ENCODE measurements at places on chromosomes 5 and 9.

- no peak for DNase-seq
These were observed 1000.5 kb downstream of the PTPRD start for GRCh38 chr9:9612270-9612669.

GRCh38 chr5:133728475-133728874, 116.1 kb upstream of the FSTL4 start:
- DNase-seq, result no peak

DNA sequence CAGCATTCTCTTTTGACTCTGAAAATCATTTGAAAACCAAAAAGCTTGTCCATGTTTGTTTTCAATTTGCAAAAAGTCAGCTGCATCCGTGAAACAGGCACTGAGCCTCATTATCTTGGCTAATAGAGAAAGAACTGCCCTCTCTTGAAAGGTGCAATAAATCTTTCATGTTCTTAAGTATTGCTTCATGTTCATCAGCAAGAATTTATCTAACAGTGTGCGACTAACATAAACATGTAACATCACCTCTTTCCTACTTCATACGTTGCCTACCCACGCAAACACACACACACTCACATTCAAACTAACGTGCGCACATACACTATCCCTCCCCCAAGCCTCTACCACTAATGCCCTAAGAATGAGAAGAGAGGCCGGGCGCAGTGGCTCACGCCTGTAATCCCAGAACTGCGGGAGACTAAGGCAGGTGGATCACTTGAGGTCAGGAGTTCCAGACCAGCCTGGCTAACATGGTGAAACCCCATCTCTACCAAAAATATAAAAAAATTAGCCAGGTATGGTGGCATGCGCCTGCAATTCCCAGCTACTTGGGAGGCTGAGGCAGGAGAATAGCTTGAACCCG, 629.7 kb upstream of the ZNF608 start:
- DNase-seq, result no peak

DNA sequence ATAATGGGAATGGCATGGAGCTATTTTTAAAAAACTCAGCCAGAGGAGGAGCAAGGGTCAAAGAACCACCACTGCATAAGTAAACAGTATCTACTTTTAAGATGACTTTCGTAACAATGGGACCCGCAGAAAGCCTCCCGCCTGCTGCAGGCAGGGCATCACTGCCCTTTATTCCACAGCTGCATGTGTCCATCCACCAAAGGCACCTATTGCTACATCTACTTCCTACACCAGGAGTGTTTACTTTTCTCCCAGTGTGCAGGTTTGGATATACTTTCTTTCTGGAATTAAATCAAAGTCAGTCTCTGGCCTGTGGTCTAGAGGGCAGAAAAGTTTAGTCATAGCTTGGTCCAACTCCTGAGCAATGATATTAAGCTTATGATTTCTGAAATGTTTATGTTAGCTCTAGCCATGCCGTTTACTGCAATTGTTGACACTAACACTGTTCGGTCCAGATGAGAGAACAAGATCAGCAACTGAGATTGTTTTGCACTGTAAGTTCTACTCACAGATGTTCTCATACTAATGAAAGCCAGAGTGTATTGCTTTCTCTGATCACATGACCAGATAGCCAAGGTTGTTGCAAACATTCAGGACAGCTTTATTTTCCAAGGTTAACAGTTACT, 391.5 kb downstream of the FGF10 start:
- DNase-seq, result no peak

- DNase-seq, result no peak
These were observed 119.1 kb downstream of the MAPKAP1 start for GRCh38 chr9:125587819-125588460.

DNA sequence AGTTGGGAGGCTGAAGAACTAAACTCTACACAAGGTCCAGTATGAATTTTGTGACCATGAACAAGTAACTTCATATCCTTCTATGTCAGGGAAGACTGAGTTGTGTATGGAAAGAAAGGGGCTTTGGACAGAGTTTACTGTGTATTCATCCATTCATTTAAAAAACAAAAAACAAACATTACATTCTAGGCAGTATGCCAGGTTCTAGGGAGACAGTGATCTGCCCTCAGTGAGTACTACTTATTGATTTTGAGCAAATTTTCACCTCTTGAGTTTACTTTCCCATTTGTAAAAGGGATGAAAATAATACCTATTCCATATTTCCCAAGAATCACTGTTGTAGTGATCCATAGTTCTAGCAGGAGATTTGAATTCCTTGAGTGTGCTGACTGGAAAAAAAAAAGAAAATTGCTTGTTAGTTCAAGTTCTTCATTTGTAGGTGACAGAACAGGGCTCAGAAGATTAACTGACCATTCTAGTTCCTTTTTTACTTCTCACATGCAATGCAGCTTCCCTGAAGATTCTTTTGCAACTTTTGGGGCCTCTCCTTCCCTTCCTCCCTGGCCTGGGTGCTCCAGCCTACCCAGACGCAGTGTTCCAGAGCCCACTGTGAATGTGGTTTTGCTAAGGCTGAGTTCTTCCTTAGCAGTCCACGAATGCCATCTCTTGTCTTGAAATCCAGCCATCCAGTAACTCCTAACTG, 2.6 kb upstream of the GAPVD1 start:
- DNase-seq, result no peak

GRCh38 chr5:119417891-119418605, 34.2 kb upstream of the HSD17B4 start:
- no peak for DNase-seq

DNA sequence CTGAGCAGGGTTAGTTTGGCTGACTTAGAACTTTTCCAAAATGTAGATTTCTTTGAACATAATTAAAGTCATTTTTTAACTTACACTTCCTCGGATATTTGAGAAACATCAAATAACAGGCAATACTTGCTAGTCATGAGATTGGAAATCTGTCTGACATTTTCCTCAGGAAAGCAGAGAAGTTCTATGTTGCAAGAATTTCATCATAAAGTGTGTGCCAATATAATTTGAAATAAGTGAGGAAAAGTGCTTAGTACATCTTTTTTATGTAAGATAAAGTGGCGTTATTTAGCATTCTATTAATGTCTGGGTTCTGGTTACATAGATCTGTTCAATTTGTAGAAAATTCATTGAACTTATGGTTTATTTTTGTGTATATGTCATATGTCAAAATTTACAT, 48.7 kb upstream of the C5orf47 start:
- DNase-seq, result no peak

- no peak for DNase-seq
These were observed 4.1 kb downstream of the CCDC127 start for GRCh38 chr5:213803-214395.

GRCh38 chr5:68709239-68709638, 384.6 kb upstream of the SLC30A5 start:
- DNase-seq, result no peak

- no peak for DNase-seq
These were observed 63.3 kb upstream of the SLCO6A1 start for GRCh38 chr5:102561894-102562760.

DNA sequence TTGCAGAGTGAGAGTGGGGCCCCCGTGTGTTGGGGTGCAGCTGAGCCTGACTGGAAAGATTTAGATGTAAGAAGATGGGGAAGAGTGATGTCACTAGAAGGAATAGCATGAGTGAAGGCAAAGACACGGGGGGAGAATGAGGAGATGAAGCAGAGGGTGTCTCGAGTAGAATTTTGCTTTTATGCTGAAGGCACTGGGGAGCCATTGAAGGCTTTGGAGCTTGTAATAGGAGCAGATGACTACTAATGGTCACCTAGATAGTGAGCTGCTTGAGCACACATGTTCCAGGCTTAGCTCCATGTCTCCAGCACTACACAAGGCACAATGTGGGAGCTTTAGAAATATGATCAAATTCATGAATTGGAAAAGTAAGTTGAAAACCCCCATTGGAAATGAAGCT, 32.1 kb downstream of the COL15A1 start:
- DNase-seq, result no peak

GRCh38 chr9:21608200-21608599, 126.1 kb upstream of the IFNE start:
- DNase-seq, result no peak

GRCh38 chr5:152995214-152995725, 495.2 kb upstream of the GRIA1 start:
- no peak for DNase-seq

DNA sequence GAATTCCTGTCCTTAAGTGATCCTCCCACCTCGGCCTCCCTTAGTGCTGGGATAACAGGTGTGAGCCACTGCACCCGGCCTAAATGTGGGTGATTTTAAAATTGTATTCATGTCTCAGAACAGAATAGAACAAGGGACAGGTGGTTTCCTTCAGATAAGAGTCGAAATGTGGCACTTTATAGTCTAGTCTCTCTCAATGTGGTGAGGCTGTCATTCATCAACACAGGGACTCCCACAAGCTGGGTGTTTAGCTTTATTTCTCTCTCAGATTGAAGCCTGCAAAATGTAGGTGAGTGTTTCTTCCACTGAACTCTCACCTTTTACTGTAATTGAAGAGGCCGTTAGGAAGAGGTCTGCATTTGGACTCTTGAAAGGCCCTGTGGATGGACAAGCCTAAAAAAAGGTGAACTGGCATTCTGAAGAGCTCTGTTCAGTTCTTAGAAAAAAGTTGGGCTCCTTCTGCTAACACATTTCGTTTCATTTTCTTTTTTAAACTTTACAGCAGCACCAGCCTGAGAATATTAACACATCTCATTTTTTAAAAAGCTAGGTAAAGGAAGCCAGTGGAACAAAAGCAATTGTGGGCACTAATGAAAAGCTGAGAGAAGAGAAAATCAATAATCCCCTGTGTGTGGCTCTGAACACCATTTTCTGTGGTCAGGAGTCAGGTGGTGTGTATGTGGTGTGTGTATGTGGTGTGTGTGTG, 126.2 kb upstream of the SLC28A3 start:
- DNase-seq, result no peak

DNA sequence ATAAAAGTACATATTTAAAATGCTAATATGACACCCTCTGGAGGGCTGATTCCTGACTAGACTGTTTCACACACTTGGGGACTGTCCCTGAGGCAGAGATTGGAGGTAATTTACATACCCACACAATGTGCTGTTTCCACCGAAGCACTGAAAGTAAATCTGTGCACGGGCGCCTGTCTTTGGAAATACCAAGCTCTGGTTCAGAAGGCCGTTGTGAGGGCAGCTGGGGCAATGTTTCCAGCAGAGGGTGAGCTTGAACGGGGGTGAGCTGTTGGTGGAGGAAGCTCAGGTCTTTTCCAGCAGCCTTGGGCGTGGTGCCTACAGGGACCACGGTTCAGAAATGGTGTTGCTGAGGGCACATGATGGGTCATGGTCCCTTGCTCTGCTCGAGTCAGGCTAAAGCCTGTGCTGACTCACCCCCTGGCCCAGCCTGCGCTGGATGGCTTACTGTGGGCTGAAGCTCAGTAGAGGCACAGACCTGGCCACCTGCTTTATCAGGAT, 25.8 kb upstream of the HMCN2 start:
- no peak for DNase-seq

DNA sequence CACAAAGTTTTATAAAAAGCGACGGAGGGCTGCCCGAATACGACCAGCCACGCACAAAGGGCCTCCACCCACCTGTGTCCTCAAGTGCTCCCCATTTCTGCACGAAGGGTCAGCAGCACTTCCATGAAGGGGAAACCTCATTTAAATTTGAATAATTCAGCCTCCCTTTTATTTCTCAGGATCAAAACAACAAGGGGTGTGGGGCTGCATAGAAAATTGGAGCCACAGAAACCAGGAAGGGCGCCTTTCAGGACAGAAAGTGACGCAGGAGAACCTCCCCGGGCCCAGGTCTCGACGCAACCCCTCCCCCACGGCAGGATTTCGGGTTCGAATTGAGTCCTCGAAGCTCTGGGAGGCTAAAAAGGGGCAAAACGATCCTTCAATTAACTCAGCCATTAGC, 2.1 kb downstream of the NRARP start:
- no peak for DNase-seq

DNA sequence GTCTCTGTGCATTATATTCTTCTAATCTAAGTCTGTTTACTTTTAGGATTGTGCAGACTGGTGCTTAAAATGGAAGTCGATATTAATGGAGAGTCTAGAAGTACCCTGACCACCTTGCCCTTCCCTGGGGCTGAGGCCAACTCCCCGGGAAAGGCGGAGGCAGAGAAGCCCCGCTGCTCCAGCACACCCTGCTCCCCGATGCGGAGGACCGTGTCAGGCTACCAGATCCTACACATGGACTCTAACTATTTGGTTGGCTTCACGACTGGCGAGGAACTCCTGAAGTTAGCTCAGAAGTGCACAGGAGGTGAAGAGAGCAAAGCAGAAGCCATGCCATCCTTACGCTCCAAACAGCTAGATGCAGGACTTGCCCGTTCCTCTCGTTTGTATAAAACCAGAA, 17.3 kb downstream of the MACIR start:
- no peak for DNase-seq

GRCh38 chr9:129482521-129483414, 138.1 kb downstream of the C9orf50 start:
- no peak for DNase-seq

DNA sequence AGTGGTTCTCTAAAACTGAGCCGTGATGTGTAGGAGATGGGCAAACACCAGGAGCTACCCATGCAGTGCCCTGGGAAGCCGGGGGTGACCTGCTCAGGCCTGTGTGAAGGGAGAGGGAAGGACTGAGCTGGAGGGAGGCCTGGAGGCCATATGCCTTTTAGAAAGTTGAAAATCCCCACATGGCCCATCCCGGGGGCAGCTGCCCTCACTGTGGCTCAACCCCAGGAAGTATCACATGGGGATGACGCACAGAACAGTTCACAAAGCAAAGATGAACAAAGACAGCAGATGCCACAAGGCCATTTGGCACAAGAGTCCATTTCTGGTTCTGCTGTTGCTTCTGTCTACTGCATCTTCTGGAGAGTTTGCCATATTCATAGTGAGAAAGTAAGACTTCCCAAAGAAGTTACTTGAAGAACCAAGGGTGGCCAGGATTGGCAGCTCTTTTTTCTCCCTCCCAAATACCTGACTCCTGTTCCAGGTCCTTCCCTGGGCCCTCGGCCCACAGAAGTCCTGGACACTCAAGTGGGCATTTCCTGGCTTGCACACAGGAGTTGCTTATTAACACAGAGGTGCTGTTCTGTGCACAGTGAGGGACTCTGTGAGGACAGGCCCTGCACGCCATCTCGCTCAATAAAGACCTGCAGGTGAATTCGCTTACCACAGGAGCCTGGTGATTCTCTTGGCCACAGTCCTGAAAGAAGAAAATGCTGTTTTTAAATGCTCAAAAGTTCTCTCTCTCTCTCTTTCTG, 25.1 kb downstream of the ACSL6 start:
- DNase-seq, result no peak

DNA sequence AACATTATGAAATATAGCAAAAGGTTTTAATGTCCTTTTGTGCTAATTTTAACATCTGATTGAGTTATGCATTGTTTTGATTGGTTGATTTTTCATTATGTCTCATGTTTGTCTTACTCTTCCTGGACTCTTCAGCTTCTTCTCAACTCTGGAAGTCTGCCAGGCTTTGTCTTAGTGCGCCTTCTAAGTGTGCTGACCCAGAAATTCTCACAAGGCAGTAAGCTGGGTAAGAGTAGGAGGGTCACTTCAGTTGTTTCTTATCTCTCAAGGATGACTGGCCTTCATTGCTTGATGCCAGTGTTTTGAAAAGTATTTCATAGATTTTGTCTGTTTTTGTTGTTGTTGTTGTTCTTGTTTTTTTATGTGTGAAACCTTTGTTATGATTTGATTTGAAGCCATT, 59.2 kb downstream of the RIC1 start:
- DNase-seq, result no peak

- no peak for DNase-seq
These were observed 29.2 kb upstream of the SYK start for GRCh38 chr9:90772386-90772785.
